ENCODE measurements at places on chromosomes 3 and 15.

DNA sequence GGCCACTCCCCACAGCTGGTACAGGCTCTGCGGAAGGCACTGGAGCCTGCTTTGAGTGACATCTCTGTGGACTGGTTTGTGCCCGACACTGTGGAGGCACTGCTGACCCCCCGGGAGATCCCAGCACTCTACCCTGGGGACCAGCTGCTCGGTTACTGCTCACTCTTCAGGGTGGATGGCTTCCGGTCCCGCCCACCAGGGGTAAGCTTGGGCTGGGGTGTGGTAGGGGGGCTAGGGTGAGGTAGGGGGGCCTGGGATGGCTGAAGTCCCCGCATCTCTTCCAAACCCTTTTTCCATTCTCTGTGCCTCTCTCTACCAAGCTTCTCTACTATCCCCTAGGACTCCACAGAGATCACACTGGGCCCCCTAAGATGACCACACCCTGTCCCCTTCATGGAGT lies 7.8 kb downstream of the VWA5B2 start:
- DNase-seq: no peak

- no peak for DNase-seq
These were observed 45.1 kb downstream of the APH1B start for GRCh38 chr15:63322541-63322940.

GRCh38 chr15:67918205-67918861 lies 78.5 kb upstream of the RNU6-1 start:
- no peak for DNase-seq

DNA sequence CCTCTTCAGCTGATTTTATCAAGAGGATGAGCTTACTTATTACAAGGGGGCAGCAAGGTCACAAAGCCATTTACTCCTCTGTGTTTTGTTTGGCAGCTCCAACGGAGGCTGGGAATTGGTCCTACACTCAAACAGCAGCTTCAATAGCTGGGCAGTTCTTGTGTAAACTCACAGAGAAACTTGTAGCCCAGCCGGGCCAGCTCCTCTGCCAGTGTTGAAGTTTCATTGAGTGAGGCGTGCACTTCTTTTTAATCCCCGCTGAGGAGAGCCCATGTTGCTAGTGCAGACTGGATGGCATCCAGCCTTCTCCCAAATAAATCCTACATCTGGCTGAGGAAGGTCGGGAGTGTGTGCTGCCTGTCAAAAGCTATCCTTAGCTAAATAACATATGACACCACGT lies 59.5 kb downstream of the BFSP2 start:
- no peak for DNase-seq

- DNase-seq: no peak
These were observed 14.9 kb downstream of the SERPINI1 start for GRCh38 chr3:167750272-167750971.

DNA sequence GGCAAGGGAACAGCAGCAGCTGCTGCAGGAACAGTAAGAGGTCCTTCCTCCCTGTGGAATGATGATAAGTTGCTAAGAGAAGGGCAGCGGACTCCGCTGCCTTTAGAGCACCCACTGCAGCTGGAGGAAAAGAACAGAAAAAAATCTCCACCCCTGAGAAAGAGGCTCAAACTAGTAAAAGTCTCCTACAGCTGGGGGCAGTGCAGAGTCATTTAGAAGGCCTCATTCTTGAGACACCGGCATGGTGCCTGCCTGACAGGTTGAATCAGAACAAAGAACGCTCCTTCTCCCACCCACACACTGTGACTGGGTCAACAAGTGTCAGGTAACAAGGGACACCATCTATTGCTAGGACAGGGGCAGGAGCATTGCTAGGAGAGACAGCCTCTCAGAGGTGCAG lies 188.4 kb downstream of the ABHD5 start:
- DNase-seq: no peak

DNA sequence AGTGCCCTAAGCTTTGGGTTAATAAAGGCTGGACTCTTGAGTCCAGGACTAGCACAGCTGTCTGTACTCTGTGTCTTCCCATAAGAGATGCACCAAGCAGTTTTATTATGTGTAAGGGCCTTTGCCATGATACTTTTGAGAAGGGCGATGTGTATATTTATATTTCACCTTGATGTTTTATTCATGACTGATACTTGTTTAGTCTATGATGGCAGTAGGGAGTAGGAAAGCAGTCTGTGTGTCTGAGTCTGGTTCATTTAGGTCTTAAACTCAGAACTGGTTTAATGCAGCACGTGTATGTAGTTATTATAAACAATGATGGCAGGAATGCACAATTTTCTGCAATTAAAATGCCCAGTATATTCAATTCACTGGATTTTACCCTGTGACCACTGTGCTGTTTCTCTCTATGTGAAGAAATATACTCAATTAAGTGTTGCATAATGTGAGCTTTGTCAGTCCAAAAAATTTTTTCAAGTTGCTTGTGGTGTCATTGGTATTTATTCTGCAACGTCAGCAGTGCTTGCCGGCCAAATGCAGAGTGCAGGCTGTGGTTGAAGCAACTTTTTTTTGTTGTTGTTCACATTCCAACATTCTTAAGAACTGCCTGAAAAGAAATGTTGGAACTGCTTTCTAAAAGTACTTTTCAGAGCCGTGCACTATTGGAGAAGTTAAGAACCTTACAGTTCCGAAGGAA lies 423.7 kb upstream of the SEMA6D start:
- DNase-seq: no peak

DNA sequence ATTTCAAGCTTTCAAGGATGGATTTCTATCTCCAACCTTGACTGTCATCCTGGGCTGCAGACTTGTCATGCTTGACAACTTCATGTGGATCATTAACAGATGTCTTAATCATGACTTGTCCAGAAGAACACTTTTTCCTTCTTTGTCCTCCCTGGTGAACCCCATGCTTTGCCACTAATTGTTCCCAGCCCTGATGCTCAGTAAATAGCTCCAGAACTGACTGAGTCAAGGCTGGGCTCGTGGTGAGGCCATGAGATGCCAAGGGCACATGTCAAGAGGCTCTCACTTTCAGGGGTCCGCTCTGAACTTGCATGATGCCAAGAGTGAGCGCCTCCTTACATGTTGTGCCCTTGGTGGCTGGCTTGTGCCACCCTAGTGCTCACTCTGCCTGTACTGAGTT lies 48.9 kb upstream of the KY start:
- no peak for DNase-seq

DNA sequence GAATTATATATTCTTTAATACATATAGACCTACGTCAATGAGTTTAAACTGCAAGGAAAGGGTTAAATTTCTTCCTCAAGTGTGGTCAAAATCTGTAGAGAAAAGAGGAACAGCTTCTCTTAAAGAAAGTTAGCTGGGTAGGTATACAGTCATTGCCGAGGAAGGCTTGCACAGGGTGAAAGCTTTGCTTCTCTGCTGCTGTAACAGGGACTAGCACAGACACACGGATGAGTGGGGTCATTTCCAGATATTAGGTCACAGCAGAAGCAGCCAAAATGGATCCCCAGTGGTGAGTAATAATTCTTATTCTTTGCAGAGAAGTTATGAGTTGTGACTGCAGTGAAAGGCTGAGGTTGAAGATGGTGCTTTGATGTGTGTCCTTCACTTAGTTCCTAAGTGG lies at the start of gene CD86:
Gene CD86 (plus strand): TSS at position 148 of the 400 bp plus-strand sequence. CDS start 128 bp downstream, at position 276.
- DNase-seq: no peak

DNA sequence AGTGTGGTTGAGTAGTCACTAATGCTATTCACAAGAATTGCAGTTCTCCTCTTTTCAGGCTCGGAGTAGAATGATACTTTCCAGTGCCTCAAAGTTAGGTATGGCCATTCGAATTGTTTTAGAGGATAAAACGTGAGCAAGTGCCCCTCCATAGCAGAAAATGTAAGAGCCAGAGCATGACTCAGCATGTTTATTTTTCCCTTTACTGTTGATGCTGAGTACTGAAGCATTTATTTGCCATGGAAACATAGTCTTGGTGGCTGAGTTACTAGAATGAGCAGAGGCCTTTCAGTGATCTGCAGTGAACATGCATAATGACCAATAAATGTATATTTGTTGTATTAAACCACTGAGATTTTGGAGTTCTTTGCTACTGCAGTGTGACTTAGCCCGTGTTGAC lies 540.6 kb downstream of the NLGN1 start:
- DNase-seq: no peak

DNA sequence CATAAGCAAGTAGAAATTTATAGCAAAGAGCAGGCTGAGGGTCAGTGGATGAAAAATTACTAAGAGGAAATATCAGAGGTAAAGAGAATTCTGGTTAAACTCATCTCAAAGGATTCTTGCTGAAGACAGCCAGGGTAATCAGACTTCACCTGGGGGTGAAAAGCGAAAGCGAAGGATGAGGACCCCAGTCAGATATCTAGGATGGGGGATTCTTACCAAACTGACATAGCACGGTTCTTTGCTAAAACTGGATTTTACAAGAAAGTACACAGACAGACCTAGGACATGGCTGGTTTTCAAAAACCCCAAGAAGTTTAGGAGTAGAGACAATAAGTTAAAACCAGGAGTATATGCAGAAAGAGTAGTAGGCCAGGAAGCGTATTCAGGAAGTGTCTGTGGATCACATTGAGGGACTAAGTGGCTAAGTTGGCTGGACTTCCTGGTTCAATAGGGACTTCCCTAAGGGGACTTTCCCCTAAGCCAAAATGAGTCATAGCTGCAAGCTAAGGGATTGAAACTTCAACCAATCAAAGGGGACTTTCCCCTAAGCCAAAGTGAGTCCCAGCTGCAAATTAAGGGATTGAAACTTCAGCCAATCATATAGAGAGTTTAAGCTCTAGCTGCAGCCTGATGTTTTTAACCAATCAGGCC lies 2.4 kb upstream of the CFAP91 start:
- no peak for DNase-seq

DNA sequence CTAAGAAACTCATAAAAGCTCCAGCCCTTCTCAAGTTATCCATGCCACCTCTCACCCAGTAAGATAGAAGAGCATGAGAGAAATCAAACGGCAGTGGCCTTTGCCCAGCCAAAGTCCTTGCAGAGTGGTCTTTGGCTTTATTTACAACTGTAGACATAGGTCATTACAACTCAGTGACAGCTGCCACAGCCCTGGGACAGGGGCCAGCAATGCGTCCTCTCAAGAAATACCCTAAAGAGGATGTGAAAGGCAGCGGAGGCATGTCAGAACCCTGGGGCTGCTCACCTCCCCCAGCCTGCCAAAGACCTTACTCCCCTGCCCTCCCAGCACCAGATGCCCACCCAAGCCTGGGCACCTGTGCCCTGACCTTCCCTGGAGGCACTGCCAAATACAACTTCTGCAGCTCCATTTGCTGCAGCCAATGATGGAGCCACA lies 6.3 kb downstream of the ACAA1 start:
- DNase-seq: no peak

DNA sequence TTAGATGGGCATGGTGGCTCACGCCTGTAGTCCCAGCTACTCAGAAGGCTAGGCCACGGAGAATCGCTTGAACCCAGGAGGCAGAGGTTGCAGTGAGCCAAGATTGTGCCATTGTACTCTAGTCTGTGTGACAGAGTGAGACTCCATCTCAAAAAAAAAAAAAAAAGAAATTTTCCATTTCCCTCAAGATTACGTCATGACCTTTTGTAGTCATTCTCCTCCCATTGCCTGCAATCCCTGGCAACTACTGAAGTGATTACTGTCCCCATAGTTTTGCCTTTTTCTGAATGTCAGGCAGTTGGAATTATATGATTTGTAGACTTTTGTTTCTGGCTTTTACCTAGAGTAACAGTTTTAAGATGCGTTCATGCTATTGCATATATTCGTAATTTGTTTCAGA lies 28.0 kb downstream of the WDR76 start:
- DNase-seq: no peak

GRCh38 chr3:177451301-177451750 lies 254.0 kb upstream of the TBL1XR1 start:
- DNase-seq: no peak

DNA sequence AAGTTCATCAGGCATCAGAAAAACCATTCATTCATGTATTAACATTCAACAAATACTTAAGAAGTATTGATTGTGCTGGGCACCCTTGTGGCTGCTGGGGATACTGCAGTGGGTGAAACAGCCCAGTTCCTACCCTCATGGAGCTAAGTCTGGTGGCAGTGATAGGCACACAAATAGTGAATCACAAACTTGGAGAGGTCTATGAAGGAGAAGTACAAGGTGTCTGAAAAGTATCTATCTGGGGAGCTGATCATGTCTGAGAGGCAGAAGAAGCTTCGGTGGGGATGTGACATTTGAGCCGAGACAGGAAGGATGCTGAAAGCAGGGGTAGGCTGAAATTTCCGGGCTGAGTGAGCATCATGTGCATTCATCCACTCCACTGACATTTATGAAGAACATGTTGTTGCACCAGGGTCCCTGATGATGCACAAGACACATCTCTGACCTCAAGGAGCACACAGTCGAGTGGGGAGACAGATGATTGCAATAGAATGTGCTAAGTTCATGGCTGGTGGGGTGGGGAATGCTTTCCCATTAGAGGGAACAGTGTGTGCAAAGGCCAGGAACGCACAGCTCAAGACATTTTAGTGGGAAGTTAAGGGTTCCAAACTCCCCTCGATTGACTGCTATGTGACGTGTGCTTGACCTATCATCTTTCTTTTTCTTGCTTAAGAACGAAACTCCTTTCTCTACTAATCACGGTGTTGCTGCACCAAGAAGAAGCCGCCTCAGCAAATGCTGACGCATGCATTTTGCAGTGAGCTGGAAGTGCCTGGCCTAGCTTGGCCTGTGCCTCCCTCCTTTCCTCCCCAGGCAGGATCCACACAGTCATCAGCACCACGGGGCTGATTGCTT lies 309.1 kb upstream of the ICE2 start:
- DNase-seq: no peak

GRCh38 chr3:116083683-116084082 lies 361.6 kb downstream of the LSAMP start:
- no peak for DNase-seq

GRCh38 chr15:29039466-29040369 lies 153.9 kb downstream of the APBA2 start:
- no peak for DNase-seq

GRCh38 chr3:94693997-94694640 lies 631.3 kb downstream of the NSUN3 start:
- DNase-seq: no peak

DNA sequence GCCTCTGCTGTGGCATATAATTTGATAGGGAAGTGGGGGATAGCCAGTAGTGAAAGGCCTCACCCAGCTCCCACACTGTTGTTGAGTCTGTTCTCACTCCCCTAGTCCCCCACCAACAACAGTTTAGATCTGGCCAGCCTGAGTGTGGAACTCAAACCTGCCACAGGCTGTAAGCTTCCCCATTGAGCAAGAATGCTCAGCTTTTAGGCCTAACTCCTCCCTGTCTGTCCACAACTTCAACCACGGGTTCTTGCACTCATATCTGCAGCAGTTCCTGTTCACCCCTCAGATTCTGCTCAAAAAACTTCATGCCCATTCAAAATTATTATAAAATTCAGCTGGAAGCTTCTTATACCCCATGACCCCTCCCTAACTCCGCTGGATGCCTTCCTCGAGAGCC lies 975.1 kb downstream of the NSUN3 start:
- DNase-seq: no peak
